ENCODE measurements at places on chromosomes 11 and 22. TPM values are rescaled to one million over a fixed set of nuclear protein-coding genes. Genes with fewer than 3 reads are reported as not detected.

Gene MMP27
- not detected for total RNA-seq

DNA sequence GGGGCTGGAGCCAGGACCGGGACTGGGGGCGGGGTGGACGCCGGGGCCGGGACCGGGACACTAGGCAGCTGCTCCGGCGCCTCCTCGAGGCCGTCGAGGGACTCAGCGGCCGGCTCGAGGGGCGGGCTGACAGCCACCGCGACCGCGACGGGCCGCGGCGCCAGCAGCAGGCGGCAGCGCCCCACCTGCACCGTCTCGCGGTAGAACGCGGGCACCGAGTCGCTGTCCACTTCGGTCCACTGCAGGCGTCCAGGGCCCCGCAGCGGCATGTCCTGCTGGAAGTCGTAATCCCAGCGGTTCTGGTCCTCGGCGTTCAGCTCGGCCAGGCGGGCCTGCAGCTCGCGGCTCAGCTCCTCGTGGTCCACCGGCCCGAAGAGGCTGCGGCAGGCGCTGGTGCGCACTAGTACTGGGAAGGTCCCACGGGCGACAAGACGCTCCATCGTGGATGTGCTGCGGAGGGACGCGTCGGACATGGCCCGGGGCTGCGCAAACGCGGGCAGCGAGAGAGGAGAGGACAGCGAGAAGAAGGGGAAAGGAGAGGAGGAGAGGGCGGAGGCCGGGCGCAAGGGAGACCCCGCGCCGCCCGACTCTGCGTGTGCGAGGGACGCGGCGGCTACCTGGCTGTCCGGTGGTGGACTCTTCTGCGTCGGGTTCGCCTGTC lies 428 bp downstream of the CDKN1C start:
- H3K4me3 ChIP-seq, result peak overlapping the region; percentile 92
- H3K4me1 ChIP-seq, result peaks cover 59% of the 10 kb centered on the region
- H3K27me3 ChIP-seq, result no peaks in the 10 kb centered on the region
- DNase-seq, result peak; percentile 63
- no peaks in the 10 kb centered on the region for H3K36me3 ChIP-seq
- peak overlapping the region; percentile 91 for H3K27ac ChIP-seq

DNA sequence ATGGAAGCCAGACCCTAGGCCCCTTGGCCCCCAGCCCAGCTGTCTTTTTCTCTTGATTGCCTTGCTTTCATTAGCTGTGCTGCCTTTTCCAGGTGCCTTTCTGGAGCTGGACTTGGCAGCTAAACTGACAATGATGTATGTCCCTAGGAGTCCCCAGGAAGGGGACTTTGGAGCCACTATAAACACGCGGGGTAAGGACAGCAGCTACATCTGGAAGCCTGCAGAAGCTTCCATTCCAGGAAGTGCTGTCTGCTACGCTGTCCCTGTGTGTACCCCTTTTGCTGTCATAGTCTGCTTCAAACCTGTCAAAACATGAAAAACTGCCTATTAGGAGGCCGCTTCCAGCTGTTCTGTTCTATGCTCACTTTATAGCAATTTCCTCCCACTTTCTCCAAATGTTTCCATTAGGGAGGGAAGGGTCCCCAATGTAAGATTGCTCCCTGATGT lies 153.3 kb upstream of the RAG2 start:
- H3K27ac ChIP-seq, result no peak overlapping the region
- H3K27me3 ChIP-seq, result peaks cover 43% of the 10 kb centered on the region

DNA sequence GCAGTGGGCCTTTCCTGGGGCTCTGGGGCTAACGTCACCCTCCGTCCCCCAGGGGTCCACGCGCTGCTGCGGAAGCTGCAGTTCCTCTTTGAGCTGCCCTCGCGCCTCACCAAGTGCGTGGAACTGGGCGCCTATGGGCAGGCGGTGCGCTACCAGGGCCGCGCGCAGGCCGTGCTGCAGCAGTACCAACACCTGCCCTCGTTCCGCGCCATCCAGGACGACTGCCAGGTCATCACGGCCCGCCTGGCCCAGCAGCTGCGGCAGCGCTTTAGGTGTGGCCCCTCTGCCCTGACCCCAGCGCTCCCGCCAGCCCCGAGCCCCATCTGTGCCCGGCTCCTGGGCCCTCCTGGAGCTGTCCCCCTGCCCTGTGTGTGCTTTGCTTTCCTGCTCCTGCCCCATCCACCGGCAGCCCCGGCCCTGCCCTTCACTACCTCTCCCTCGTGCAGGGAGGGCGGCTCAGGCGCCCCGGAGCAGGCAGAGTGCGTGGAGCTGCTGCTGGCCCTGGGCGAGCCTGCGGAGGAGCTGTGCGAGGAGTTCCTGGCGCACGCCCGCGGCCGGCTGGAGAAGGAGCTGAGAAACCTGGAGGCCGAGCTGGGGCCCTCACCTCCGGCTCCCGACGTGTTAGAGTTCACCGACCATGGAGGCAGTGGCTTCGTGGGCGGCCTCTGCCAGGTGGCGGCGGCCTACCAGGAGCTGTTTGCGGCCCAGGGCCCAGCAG lies 3.8 kb upstream of the TM7SF2 start:
- H3K27me3 ChIP-seq, result no peaks in the 10 kb centered on the region
- no peak for DNase-seq
- H3K4me1 ChIP-seq, result peaks cover 58% of the 10 kb centered on the region
- H3K27ac ChIP-seq, result no peak overlapping the region
- H3K4me3 ChIP-seq, result no peak overlapping the region
- H3K36me3 ChIP-seq, result peaks cover 33% of the 10 kb centered on the region

GRCh38 chr11:127620671-127621070 lies 620.1 kb upstream of the KIRREL3 start:
- DNase-seq, result no peak
- H3K27ac ChIP-seq, result no peak overlapping the region
- H3K36me3 ChIP-seq, result no peaks in the 10 kb centered on the region
- no peaks in the 10 kb centered on the region for H3K4me1 ChIP-seq
- no peak overlapping the region for H3K4me3 ChIP-seq
- H3K27me3 ChIP-seq, result no peaks in the 10 kb centered on the region

- no peak overlapping the region for H3K4me3 ChIP-seq
- H3K36me3 ChIP-seq, result no peaks in the 10 kb centered on the region
- no peak overlapping the region for H3K27ac ChIP-seq
- H3K4me1 ChIP-seq, result peaks cover 29% of the 10 kb centered on the region
- no peaks in the 10 kb centered on the region for H3K27me3 ChIP-seq
Measured at GRCh38 chr11:35717043-35717442, 54.5 kb downstream of the TRIM44 start.

Measured in left ventricle myocardium inferior (tissue), 1 donor.